Stimulated activated memory B cell treated with anti-CD40 and anti-IgM and Interleukin-4, amounts not matched to agents 10 μg/mL and 1 μg/mL and 100 μg/mL, for 72 hours (primary cell): ENCODE measurements at places on chromosomes 13 and 19.
A peak's percentile ranks its signal among the peaks of the same experiment; 100 is the strongest.

- no peak for ATAC-seq
Measured at GRCh38 chr19:18514800-18515682, 6.8 kb downstream of the ELL start.

DNA sequence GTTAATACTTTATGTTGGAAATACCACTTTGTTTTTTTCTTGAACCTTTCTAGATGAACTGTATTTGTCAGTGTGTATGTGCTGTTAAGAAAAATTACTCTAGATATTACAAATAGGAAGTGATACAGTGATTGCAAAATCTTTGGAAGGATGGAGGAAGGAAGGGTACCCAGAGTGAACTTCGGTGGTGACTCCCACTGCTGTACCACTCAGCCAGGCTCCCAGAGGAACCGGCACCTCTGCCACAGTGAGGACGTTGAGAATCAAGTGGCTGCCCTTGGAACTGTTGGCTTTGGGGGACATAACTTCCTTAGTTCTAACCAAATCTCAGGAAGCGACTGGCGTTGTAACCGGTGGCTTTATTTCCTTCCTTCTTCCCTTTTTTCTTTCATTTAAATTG, 184.7 kb downstream of the PCCA start:
- no peak for ATAC-seq

- no peak for ATAC-seq
Measured at GRCh38 chr19:694481-695351, 536 bp downstream of the PRSS57 start.

GRCh38 chr13:31236211-31236786, 36.5 kb downstream of the B3GLCT start:
- peak; percentile 43 for ATAC-seq

GRCh38 chr19:10748927-10749434, 31.1 kb downstream of the DNM2 start:
- ATAC-seq = peak; percentile 31

DNA sequence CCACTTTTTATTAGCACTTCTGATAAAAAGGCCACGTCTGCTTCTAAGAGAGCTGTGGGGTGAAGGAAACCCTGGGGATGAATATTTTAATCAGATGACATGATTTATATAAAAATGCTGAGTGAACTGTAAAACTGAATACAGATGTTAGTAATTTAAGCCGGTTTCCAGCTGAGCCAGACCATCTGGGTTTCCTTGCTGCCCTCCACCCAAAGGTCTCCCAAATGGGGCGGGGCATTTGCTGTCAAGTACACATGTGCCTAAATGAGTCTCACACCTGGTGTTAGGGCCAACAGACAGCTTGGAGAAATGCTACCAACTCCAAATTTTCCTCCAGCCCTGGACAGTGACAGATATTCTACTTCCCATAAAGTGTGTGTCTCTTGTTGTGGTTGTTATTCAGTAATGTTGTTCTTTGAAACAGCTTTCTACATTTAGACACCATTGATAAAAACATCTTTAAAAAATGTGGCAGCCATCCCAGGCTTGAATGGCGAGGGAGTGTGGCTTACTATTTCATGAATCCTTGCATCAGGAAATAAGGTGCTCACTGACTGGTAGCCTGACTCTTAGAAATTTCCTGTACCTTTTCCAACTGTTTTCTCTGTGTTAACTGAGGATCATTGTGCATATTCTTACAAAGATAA, 350.4 kb downstream of the MTUS2 start:
- no peak for ATAC-seq

- no peak for ATAC-seq
Measured at GRCh38 chr13:107721125-107721869, 494.0 kb downstream of the LIG4 start.
